ENCODE measurements at places on chromosomes 6 and 20. TPM values are rescaled to one million over a fixed set of nuclear protein-coding genes. Genes with fewer than 3 reads are reported as not detected.

Gene TNF
- 0.27 TPM for total RNA-seq

Gene BMP7
- not detected for total RNA-seq

Gene TAAR6
- not detected for total RNA-seq

Gene ADGRB3
- total RNA-seq = under 0.01 TPM

Gene C20orf204
- total RNA-seq = 3.0 TPM

Gene AKAP7
- total RNA-seq = 3.0 TPM

Gene GNRH2
- total RNA-seq = 0.54 TPM

Gene JPH2
- total RNA-seq = under 0.01 TPM

Gene SEMG1
- not detected for total RNA-seq

Gene ADGB
- under 0.01 TPM for total RNA-seq

Gene OLIG3
- total RNA-seq = not detected

Gene DEFB132
- not detected for total RNA-seq

Gene TGM3
- total RNA-seq = not detected

Gene SUMO4
- total RNA-seq = 4.3 TPM

Gene KIF25
- total RNA-seq = not detected

Gene PRDM13
- not detected for total RNA-seq

Gene KHDC1
- total RNA-seq = 3.0 TPM

Gene COX4I2
- total RNA-seq = not detected

Gene SLC16A10
- 3.8 TPM for total RNA-seq

Gene OR2H1
- not detected for total RNA-seq

Gene SLC17A2
- not detected for total RNA-seq

Gene BMP2
- 0.27 TPM for total RNA-seq

Gene LY6G5B
- 7.8 TPM for total RNA-seq

Gene SPATA25
- 5.9 TPM for total RNA-seq

Gene AIF1
- 66.8 TPM for total RNA-seq

Gene SCP2D1
- not detected for total RNA-seq

Gene PRR18
- not detected for total RNA-seq

Gene HLA-DOA
- total RNA-seq = 209 TPM

Gene TP53TG5
- not detected for total RNA-seq

Gene RSPH4A
- 1.3 TPM for total RNA-seq

Gene FABP7
- total RNA-seq = not detected

Gene MATN4
- total RNA-seq = under 0.01 TPM

Gene MCM8
- 2.7 TPM for total RNA-seq

Gene DEFB127
- not detected for total RNA-seq

Gene SLC22A3
- total RNA-seq = under 0.01 TPM

Gene SCUBE3
- total RNA-seq = not detected

Measured in hematopoietic multipotent progenitor cell (in vitro differentiated cells).